ENCODE measurements at places on chromosomes 2 and 18.

DNA sequence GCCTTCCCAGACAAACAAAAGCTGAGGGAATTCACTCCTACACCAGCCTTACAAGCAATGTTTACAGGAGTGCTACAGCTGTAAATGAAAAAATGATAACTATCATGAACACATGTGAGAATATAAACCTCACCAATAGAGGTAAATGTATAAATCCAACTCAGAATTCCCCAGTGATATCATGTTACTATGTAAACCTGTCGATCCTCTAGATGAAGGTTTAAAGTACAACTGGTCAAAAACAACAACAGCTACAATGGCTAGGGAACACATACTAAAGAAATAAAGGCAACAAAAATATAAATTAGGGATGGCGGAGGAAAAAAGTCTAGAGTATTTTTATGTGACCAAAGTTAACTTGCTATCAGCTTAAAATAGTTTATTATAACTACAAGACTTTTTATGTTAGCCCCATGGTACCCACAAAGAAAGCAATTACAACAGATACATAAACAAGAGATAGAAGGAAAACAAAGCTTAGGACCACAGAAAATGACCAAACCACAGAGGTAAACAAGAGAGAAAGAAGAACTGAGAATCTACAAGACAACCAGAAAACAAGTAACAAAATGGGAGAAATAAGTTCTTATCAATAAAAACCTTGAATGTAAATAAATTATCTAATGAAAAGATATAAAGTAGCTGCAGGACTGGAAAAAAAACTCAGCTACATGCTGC, 8.3 kb downstream of the CERKL start:
- DNase-seq, result no peak

- peak; percentile 50 for DNase-seq
Observed at GRCh38 chr2:96501471-96501874, 3.7 kb downstream of the NEURL3 start.

GRCh38 chr18:55115606-55116005, 156.3 kb upstream of the CCDC68 start:
- DNase-seq, result no peak

DNA sequence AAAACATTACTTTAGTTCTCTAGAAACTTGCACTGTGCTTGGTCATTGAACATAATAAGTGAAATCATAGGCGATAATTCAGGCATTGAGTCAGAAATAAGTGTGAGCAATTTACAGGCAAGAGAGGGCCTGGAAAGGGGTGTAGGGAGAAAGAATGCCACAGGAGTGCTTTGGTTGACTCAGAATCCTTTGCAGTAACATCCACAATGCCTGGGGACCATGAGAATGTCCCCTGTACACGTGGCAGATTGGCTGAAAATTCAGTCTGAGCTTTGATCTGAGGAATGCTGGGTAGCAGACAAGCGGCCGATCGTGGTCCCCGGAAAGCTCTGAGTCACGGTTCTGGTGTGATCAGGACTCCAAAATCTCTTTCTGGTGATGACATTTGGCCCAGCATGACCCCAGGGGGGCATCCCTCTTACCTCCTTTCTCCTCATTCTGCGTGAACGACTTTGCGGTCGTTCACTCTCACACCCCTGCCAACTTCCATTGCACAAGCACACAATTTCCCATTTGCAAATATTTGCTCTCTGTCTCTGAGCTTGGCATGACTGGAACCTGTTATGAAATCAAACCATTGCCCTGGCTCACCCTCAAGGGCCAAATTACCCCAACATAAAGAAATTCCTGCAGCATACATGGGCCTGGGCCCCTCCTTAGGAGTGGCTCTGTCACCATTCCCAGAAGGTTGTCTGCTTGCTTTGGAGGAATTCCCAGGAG, 305.0 kb upstream of the EPAS1 start:
- DNase-seq, result no peak

GRCh38 chr2:232085826-232086425, 124.4 kb downstream of the DIS3L2 start:
- DNase-seq, result no peak

DNA sequence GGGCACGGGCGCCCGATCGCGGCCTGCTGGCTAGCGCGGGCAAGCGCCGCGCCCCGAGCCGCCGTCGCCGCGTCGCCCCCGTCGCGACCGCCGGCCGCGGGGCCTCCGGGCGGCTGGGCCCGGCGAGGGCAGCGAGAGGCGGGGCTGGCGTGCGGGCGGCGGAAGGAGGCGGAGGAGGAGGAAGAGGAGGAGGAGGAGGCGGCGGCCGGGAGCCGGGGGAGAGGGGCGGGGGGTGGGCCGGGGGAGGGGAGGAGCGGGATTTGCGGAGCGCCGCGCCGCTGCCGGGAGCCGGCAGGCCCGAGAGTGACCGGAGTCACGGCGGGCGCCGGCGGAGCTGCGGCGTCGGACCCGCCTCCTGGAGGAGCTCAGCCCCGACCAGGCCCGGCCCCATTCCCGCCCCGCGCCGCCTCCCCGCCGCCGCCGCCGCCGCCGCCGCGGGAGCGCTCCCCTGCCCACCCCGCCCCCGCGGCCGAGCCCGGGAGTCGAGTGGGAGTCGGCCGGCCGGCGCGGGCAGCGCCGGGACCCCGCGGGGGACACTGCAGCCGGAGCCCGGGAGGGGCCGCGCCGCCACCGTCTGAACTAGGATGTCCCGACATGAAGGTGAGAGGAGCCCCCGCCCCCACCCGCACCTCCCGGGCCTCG, at the start of gene KCMF1:
Gene KCMF1 (plus strand): TSS at position 294 of the 642 bp plus-strand sequence. CDS start 291 bp downstream, at position 585.
- DNase-seq, result peak; percentile 69

DNA sequence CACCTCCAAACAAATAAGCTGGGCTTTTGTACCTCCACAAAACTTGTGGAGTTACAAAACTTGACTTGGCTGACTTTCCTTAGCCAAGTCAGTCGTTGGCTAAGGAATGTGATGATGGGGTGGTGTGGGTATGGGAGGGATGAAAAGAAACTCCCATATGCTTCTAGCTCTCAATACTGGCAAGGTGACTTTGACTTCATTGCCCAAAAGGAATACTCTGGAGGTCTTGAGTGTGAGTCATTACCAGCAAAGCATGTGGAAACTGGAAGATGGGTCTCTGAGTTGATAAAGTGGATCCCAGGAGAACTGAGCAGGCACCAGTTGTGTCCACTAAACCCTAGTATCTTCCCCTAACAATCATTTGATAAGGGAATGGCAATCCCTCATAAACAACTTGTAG, 226.7 kb downstream of the GULP1 start:
- DNase-seq, result no peak

GRCh38 chr2:205590759-205591158, 91.5 kb upstream of the NRP2 start:
- no peak for DNase-seq

DNA sequence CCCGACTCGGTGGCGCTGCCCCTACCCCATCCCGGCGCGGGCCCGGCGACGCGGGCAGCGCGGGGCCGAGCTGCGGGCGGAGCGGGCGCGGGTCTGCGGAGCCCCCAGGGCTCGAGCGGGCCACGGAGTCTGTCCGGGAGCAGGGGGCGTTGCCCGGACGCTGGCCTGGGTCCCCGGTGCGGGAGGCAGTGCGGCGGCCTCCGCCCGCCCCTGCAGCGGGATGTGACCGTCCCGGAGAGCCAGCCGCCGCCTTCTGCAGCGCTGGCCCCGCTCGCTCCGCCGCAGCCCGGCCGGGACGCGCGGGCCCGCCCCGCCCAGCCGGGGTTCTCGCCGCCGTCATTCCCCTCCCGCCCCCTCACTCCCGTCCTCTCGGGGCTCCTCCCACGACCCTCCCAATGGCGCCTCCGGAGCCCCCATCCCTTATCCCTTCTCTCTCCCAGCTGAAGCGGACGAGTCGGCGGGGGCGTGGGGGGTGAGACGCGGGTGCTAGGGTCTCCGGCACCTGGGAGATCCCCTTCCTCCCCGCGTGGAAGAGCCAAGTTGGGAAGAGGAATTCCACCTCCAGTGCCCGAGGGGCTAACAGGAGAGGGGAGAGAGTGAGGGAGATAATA, at the start of gene FNDC4:
Gene FNDC4 (minus strand): TSS at position 257 of the 611 bp plus-strand sequence. CDS start 521 bp downstream, outside the sequence.
- DNase-seq, result peak; percentile 31

DNA sequence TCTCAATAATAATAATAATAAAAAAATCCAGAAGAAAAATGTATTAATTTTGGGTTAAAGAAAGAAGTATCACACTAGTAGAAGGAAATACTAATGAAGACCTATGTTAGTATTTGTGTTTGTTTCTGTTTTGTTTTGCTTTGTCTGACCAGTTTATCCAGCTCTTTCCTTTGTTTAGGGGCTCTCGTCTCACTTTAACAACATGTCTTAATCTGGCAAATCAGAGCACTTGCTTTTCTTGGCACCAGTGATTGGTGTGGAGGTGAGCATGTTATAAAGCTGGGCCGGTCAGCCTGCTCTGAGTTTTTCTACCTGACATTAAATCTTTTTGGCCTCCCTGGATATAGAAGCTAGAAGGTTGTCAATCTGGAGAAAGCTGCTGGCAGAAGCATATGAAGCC, 15.1 kb upstream of the MEX3C start:
- no peak for DNase-seq

DNA sequence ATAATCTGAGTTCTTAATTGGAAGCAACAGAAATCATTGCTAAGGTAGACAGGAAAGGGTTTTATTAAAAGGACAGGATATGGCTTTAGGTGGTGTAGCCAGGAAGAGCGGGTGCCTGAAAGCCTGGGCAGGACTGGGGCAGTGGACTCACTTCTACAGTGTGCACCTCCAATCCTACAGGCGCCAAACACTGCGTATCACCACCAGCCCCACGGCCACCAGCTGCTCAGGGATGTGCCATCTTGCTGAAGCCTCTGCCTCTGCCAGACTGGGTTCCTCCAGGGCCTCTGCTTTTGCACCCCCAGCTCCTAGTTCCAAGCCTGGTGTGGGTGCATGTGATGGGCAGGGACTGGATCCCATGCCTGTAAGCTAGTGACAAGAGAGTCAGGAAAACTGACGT, 29.7 kb upstream of the DPYSL5 start:
- DNase-seq, result no peak

- DNase-seq, result no peak
Observed at GRCh38 chr2:85743304-85743978, 10.3 kb upstream of the ATOH8 start.

DNA sequence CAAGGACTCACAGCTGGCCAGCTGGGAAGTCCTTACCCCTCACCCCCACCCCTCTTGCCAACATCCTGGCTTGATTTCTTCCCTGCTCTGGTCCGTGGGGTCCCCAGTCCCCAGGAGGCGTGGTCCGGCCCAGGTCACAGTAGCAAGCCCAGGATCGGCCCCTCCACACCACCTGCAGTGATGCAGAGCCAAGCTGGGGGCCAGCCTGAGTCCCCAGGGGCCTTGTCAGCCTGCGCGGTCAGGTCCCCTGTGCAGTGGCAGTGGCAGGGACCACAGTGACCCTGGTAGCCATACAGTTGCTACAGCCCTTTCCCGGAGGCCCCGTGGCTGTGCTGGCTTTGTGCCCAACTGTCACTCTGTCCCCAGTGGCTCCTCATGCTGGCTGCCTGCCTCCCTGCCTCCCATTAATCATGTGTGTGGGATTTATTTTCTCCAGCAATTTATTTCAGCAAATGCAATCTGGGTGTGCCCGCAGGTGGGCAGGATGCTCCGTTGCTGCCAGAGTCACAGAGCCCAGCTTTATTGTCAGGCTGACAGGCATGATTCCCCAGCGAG, 8.8 kb upstream of the PRSS56 start:
- DNase-seq, result no peak

GRCh38 chr2:19416784-19417684, 58.6 kb upstream of the OSR1 start:
- no peak for DNase-seq

GRCh38 chr18:31199190-31199769, 36.6 kb upstream of the DSC1 start:
- DNase-seq, result no peak

- no peak for DNase-seq
Observed at GRCh38 chr18:21272016-21272579, 30.1 kb downstream of the GREB1L start.

DNA sequence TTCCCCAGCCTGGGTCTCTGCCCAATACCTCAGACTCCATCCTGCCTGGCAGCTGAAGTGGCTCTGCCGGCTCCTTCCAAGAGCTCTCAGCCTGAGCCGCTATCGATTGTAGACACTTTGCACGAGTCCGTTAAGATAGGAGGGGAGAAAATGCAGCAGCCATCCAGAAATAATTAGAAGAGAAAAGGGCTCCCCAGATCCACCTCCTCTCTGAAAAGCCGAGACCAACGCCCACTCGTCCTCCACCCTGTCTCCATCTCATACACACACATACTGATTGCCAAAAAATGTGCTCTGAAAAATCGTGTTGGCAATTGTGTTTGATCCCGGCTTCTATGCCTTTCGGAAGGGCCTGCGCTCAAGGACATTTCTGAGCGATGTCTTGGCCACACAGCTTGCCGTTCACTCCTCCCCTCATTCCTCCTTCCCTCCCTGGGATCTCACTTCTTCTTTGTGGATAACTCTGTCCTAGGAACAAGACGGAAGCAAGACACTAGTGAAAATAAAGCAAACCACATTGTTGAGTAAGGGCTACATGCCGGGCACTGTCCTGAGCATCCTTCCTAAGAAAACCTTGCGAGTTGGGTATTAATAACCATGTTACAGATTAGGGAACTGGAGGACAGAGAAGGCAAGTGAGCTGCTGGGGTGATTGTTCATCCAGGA, 372.8 kb upstream of the MYT1L start:
- no peak for DNase-seq

GRCh38 chr2:41970988-41971660, 76.7 kb upstream of the PKDCC start:
- no peak for DNase-seq

DNA sequence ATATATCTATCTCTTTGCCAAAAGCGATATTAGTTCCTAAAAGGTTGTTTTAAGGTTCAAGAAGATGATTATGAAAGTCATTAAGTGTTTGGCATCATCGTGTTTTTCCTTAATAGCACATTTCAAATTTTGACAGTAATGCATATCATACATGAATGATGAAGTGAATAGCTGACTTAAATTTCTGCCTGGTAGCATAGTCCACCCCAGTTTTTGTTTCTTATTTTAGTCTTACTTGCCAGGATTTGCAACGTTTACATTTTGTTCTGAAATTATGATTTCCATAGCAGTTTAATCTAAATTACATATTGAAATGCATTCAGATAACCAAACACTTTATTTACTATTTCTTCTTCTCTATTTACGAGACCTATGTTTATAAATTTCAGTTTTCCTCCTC, 201.1 kb downstream of the GULP1 start:
- no peak for DNase-seq

DNA sequence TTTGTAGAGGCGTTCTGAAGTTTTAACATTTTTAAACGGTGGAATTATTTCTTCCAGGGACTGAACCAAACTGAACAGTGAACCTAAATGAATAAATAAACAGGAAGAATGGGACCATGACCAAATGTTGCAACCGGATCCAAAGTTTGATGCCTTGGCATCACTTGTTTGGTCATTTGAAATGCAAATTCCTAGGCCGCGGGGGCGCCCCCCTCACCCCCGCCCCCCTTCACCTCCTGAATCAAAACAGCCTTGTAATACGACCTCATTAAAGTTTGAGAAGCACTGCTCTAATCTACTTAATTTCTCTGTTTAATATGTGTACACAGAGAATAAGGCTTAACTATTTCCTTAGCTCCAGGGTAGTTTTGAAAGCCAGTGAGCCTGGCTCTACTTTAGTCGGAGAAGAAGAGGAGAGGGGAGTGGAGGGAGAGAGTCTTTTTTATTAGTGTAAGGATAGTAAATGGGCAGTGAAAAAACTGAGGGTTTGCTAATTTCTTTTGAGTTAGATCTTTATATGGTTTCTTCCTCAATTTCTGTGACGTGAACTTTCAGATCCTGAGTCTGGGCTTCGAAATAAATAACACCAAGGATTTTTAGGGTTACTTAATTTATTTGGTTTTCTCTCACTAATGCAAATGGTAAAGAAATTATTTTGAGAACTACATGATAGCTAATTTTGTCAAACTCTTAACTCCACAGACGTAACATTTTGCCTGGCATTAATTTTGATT, 5.7 kb downstream of the C2orf80 start:
- no peak for DNase-seq
